ENCODE measurements at places on chromosomes 2 and 18.

DNA sequence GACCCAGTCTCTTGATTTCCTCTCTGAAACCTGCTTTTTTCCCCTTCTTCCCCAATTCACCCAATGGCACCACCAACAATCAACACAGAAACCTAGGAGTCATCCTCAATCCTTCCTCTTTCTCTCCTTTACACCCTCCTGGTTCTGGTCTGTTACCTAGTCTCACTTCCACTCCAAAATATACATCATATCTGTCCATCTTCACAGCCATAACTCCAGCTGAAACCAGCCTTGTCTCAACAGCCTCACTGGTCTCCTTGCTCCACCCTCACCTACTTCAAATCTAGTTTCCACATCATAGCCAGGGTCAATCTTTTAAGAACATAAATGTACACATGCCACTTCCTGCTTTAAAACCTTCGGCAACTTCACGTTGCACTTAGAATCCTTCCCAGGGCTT lies 11.8 kb upstream of the TWSG1 start:
- DNase-seq, result no peak

DNA sequence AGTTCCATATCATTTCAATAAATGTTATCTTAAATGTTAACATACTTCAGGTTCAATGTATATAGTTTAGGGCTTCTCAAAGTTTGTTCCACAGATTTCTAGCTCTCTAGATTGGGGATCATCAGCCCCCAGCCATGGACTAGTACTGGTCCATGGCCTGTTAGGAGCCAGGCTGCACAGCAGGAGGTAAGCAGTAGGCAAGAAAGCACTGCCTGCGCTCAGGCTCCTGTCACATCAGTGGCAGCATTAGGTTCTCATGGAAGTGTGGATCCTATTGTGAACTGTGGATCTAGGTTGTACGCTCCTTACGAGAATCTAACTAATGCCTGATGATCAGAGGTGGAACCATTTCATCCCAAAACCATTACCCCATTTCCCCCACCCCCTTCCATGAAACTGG lies 531.1 kb downstream of the PARD3B start:
- no peak for DNase-seq

- DNase-seq, result no peak
Observed at GRCh38 chr2:33384599-33384961, 91.9 kb upstream of the RASGRP3 start.

- DNase-seq, result no peak
Observed at GRCh38 chr2:28477087-28477486, 18.8 kb upstream of the PLB1 start.

GRCh38 chr2:33583194-33583938 lies 15.7 kb downstream of the FAM98A start:
- DNase-seq, result peak; percentile 42

All from ACHN (cell line).